Pulmonary artery endothelial cell (primary cell): ENCODE measurements at places on chromosomes 4 and X. TPM values are rescaled to one million over a fixed set of nuclear protein-coding genes. Genes with fewer than 3 reads are reported as not detected.

- DNase-seq, result no peak
Measured at GRCh38 chr4:38411092-38411491, 252.9 kb upstream of the KLF3 start.

- no peak for DNase-seq
Measured at GRCh38 chrX:148611993-148612392, 111.6 kb downstream of the AFF2 start.

DNA sequence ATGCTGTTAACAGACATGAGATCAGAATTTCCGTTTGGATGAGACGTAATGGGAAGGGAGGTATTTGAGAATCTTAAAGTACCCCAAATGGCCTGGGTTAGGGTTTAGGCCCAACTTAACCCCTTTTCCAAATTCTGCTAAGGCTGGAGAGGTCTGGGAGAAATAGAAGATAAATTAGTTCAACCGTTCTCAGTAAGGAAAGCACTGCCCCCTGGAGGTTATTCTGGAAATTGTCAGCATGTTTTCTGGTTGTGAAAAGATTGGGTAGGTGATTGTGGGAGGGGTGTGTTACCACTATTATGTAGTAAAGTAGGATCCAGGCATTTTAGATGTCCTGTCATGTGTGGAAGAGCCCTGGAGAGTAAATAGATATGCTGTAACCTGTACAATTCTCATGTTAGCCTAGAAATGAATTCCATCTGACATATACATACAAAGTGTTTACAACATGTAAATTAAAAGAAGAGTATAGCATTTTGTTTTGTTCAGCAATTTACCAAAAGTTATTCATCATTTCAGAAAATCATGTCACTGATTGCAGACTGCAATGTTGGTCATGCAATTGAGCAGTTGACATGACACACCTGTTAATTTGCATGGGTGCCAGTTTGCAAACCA, 26.8 kb upstream of the GRXCR1 start:
- DNase-seq, result peak; percentile 11

Gene STOX2
- 0.07 and 0.14 TPM in 2 replicates for total RNA-seq

Gene DCX
- not detected in 2 replicates for total RNA-seq

DNA sequence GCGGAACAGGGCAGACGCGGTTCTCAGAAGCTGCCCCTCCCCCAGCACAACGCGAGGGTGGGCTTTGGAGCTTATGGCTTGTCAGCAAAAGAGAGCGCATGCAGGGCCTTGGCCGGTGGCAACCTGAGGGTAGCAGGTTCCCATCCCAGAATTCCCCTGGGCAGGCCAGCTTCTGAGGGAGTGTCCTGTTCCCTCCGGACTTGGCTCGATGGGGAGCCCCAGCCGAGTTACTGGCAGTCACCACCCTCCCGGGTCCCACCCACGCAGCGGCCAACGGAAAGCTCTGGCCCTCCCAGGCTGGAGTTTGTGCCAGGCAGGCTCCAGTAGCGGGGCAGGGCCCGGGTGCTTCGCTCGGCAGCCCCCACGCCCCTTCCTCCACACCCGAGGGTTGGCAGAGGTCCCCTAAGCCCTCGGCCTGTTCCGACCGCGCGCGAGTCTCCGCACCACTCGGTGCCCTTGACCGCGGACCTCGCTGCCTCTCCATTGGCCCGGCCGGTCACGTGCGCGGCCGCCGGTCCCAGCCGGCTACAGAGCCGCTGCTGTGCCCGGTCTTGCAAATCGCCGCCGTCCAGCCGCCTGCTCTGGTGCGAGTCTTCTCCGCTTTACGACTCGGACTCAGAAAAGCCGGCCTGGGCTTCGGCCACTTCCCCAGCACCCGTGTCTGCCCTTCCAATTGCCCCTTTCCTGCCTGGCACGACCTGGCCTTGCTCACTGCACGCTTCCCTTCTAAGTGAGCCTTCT, 20.9 kb upstream of the MTM1 start:
- DNase-seq, result no peak

DNA sequence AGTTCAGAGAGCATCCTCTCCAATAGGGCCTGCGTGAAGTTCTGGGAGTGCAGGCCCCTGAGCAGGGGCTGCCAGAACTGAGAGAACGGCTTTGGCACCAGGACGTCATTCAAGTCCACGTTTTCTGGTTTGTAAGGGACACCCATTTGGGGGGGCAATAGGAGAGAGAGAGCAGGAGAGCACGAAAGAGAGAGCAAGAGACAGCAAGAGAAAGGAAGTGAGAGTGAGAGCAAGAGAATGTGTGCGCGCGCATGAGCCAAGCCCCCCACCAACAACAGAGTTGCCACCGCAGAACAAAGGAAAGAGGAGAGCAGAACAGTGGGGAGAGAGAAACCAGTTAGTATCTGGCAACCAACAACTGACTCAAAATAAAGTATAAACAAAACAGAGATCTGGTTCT, 10.4 kb downstream of the LAS1L start:
- DNase-seq, result no peak

GRCh38 chr4:113695328-113696169, 66.0 kb downstream of the CAMK2D start:
- DNase-seq, result no peak

Gene ASB11
- not detected in 2 replicates for total RNA-seq

GRCh38 chrX:119756926-119757635, 1.3 kb upstream of the SOWAHD start:
- no peak for DNase-seq

DNA sequence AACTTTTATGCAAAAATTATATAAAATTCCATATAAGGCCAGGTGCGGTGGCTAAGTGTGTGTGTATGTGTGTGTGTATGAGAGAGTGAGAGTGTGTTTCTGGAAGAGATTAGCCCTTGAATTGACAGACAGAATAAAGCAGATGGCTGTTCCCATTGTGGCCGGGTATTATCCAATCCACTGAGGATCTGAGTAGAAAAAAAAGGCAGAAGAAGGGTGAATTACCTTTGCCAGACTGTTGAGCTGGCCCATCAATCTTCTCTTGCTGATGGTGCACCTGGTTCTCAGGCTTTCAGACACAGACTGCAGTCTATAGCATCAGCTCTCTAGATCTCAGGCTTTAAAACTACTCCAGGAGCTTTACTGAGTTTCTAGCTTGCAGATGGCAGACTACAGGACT, 92.2 kb upstream of the SLIT2 start:
- no peak for DNase-seq

DNA sequence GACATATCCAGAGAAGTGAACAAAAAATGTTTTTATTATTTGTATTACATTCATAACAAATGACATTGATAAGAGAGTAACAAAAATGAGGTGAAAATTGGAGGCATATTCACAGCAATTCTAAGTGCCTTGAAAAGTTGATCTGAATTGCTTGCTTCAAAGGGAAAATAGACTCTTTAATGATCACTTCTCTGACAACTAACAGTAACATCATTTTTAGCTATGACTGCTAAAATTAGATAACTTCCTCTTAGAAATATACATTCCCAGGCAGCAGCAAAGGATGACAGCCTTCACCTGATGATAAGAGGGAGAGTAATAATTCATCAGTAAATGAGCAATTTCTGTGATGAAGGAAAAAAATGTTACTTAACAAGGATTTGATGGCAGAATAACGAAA, 472.5 kb downstream of the PCDH10 start:
- no peak for DNase-seq

- peak; percentile 46 for DNase-seq
Measured at GRCh38 chr4:99405433-99406115, 29.6 kb downstream of the ADH7 start.

DNA sequence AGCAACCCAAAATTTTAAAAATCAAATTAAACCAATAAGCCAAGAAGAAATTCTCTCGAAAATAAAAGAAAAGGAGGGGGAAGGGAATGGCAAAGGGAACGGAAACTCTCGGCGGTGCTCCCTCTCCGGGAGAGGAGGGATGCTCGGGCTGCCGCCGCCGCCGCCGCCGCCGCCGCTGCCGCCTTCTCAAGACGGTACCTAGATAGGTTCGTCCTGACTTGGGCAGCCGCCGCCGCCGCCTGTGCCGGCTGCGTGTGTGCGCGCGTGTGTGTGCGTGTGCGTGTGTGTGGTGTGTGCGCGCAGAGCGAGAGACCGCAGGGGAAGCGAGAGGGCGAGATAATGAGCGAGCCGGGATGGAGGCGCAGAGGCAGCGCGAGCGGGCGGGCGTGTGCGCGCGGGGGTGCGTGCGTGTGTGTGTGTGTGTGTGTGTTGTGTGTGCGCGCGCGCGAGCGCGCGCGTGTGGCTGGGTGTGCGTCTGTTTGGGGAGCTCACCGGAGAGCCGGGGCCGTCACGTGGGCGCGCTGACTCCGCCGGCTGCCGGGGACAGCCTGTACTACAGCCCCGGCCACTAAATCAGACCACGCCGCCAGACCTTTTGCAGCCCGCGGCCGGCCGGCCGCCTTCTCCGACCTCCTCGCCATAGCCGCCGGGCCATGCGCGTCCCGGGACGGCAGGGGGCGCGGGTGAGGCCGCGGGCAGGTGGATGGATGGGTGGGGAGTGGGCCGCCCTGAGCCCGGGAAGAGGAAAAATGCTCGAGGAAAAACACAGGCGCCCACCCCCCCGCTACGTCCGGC, 111.6 kb downstream of the DHX15 start:
- peak; percentile 20 for DNase-seq

GRCh38 chrX:47129899-47130358, 14.6 kb downstream of the NDUFB11 start:
- no peak for DNase-seq

DNA sequence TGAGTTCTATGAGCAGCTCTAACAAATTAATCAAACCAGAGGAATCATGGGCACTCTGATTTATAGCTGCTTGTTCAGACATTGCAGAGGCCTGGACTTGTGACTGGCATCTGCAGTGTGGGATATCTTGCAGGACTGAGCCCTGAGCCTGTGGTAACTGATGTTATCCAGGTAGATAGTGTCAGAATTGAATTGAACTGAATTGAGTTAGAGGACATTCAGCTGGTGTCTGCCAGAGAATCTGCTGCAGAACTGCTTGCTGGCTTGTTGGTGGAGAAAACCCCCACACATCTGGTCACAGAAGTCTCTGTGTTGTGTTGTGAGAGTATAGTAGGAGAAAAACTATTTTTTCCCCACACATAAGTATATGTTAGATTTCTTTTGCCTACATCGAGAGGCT, 42.2 kb downstream of the SMIM20 start:
- DNase-seq, result no peak
